ENCODE measurements at places on chromosomes 5 and 9.
A peak's percentile ranks its signal among the peaks of the same experiment; 100 is the strongest.

GRCh38 chr9:93908591-93909241 lies 46.4 kb downstream of the BARX1 start:
- DNase-seq: peak; percentile 17

- DNase-seq: peak; percentile 94
Observed at GRCh38 chr5:124706729-124707361, 39.6 kb downstream of the ZNF608 start.

- peak; percentile 13 for DNase-seq
Observed at GRCh38 chr9:74770508-74771261, 117.0 kb downstream of the TRPM6 start.

- no peak for DNase-seq
Observed at GRCh38 chr5:91787718-91788117, 404.6 kb upstream of the ARRDC3 start.

DNA sequence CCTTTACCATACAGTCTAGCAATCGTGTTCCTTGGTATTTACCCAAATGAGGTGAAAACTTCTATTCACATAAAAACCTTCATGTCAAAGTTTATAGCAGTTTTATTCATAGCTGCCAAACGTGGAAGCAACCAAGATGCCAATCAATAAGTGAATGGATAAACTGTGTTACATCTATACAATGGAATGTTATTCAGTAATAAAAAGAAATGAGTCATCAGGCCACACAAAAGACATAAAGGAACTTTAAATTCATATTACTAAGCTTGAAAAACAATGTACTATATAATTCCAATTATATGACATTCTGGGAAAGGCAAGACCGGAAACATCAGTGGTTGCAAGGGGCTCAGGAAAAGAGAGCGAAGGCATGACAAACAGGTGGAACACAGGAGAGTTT lies 679.9 kb downstream of the ISL1 start:
- no peak for DNase-seq

DNA sequence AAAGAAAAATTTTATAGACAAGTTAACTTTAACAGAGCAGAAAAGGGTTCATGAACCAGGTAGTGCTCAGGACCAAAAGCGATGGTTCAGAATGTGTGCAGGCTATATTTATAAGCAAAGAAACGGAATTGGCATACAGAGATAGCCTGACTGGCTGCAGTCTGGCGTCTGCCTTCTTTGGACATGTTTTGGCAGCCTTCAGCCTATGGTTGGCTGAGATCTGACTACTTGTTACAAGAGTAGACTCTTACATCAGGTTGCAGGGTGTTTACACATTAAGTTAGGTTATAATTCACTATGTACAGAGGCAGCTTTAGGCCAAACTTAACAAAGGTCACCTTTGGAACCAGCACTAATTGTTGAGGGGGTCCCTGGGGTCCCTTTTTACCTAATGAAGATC lies 7.0 kb downstream of the NOP16 start:
- no peak for DNase-seq

DNA sequence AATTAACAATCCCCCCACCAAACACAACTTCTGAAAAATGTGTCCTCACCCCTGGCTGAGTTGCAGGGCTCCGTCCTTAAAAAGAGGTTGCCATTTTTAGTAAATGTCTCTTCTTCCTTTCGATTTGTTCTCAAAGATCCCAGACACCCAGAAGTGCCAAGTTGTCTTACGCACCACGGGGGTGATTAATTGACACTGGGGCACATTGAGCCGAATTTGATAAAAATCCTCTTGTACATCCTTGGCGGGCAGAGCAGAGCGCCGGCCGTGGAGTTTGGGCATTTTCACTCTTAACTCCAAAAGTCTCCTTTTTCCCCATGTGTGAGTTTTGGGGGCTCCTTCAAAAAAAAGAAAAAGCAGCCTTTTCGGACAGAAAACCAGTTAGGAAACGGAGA lies 4.5 kb downstream of the LMX1B start:
- DNase-seq: no peak
